ENCODE measurements at places on chromosomes 3 and 15.

GRCh38 chr3:56782215-56782614, 19.5 kb downstream of the ARHGEF3 start:
- DNase-seq = no peak

DNA sequence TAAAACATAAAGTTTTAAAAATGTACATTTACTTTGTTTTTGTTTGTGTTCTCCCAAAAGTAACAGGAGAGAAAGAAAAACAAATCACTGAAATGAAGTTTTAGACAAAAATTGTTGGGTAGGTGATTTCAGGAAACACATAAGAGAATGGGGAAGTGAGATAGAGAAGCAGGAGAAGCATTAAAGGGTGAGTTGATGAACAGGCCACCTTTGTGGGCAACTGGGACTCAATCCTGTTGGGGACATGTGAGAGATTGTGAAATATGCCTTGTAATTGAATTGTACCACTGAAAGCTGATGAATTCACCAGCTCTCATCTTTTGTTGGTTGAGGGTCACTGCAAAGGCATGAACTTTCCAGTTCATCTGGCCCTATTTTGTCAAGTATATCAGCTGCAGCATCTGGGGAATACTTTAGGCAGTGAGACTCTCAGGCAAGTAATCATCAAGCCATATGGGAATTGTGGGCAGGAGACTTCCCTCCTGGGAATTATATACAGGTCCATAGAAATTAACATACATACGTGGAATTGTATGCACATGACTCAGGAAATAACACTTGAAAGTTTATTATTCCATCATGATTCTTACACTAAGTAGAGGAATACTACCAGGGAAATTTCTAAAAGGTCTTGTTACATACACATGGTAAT, 181.0 kb downstream of the ZBBX start:
- DNase-seq = peak; percentile 41

GRCh38 chr15:89783111-89783860, 7.2 kb downstream of the MESP2 start:
- no peak for DNase-seq

- DNase-seq = no peak
Measured at GRCh38 chr15:84886211-84886983, 1.9 kb downstream of the SLC28A1 start.

DNA sequence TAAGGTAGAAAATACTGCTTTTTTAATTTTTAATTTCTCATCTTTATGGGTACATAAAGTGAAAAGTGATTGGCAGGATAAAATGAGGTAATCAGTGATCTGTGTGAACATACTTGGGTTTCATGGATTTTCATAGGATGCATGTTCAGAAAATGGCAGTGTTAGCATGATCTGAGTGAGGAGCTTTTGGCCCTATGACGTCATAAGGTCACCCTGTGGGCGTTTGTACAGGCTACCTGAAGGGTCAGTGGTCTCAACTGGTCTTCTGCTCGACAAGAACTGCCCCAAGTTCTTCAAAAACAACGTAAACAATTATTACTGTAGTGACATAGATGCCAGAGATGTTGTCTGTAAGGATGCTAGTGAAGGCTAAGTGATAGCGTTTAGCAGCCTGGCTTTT, 124.5 kb upstream of the OSTN start:
- no peak for DNase-seq

DNA sequence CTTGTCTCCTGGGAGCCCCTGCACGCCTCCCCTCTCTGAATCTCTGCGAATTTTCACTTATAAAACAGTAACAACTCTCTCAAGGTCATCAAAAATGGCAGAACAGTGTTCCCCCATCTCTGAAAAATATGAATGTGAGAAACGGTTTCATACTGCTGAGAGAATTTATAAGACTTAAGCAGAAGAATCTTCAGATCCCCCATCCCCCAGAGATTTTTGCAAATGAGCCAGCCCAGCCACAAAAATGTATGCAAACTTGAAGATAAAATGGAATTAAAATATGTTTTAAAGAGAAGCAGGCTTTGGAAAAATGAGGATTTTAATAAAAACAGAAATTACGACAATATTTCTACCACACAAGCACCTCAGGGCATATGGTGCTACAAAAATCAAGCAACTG, 173.0 kb downstream of the STT3B start:
- no peak for DNase-seq

DNA sequence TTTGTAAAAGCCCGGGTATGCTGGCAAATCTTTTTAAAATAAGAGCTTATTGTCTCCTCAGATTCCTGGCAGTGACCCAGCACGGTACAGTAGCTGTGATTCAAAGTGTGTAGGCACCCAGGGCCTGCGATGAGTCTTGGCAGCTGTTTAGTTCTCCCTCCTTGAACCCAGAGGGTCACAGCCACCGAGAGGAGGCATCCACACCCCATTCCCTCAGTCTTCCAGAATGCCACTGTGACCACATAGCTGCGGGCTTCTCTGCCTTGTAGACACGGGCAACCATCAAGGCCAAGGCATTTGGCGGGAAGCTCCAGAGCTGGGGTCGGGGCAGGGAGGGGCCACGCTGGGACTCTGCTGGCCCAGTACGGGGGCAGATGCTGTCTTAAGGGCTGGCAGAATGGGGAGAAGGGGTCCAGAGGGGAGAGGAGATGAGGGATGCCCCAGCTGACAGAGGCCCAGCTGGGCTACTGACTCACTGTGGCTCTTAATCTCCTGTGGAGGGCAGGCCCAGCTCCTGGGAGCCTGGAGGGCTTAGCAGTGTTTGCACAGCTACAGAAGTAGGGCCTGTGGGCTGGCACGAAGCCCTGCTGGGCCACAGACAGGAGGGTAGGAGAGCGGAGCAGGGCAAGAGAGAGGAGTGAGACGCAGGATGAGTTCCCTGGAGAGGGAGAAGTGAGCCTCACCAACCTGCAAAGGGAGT, 68.8 kb upstream of the DLG1 start:
- DNase-seq = no peak

GRCh38 chr3:42906848-42907183, 874 bp downstream of the ZNF662 start:
- no peak for DNase-seq

DNA sequence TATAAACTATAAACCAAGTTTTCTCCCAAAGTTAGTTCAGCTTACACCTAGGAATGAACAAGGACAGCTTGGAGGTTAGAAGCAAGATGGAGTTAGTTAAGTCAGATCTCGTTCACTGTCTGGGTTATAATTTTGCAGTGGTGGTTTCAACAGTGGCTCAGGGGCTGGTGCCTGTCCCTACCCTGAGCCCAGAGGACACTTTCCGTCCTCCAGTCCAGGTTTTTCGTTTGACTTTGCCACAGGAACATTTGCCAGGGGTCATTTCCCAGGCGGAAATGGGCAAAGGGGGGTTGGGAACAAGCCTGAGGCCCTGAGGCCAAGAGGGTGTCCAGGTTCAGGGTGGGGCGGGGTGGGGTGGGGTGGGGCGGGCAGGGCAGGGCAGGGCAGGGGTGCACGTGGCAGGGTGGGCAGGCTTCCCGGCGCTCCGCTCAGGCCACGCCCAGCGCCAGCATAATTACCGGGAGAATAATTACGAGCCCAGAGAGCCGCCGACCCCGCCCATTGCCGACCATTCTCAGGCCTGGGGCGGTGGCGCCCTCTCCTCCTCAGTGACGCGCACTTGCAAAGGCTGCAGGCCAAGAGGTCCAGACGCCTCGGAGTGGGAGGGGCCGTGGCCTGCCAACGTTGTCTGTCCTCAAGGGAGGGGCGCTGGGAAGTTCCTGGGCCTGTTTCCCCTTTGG, 70.4 kb downstream of the KLF13 start:
- DNase-seq = no peak

DNA sequence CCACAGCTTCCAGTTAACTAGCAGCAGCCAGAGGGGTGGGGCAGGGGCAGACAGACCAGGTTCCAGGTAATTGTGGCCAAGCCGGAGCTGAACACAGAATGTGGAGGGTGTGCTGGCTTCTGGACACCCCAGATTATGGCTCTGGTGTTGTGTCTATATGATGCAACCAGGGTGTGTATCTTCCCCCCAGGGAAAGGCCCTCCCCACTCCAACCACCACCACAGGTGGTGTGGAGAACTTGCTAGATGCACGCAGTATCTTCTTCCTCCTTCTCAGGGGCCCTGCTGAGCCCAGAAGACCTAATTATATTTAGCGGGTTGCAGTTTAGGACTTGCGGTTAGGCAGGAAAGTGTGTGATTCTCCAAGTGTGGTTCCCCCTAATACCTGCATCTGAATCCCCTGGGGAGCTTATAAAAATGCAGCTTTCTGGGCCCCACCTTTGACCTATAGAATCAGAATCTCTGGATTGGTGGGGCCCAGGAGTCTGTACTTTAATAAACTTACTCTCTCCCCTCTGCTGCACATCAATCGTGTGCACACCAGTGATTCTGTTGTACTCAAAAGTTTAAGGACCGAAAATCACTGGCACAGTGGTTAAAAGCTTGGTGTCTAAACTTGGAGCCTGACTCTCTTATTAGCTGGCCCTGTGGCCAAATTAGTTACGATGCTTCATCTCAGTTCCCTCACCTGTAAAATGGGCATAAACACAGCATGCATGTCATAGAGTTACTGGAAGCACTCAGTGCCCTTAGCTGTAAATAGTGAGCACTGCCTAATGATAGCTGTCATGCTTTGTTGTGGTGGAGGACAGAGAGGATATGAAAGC, 379.1 kb upstream of the PROK2 start:
- no peak for DNase-seq

DNA sequence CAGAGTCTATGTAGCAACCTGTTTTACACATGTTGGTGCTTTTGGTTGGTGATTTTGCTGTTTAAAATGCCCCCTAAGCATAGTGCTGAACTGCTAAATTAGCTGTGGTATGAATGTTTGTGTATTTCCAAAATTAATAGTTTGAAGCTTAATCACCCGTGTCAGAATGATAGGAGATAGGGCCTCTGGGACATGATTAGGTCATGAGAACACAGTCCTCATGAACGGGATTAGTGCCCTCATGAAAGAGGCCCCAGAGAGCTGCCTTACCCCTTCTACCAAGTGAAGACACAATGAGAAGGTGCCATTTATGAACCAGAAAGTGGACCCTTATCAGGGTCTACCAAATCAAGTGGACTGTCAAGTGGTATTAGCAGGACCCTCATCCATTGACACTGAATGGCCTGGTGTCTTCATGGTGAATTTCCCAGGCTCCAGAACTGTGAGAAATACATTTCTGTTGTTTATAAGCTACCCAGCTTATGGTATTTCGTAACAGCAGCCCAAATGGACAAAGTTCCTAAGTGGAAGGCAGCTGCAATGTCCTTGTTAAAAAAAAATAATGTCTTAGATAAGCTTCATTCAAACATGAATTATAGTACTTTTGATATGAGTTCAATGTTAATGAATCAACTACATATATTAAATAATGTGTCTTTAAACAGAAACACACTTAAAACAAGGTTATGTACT, 37.7 kb upstream of the FRMD4B start:
- DNase-seq = no peak
